ENCODE measurements at places on chromosomes 16 and 17.

GRCh38 chr17:21193031-21193430, 20.9 kb downstream of the TMEM11 start:
- no peak for DNase-seq

DNA sequence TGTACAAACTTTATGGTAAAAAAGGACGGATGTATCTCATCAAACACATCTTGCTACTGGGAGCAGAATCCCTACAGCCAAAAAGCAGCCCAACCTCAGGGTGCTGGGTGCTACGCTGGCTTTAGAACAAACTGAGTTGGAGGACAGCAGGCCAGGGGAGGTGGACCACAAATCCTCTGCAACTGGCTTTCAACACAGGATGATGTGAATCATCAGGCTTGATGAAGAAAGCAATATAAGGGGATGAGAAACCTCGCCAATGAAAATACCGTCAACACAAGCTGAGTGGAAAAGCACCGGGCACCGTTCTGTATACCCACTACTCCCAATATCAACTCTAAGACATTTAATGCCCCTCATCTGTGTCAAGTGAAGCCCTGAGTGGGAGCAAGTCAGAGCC, 14.3 kb downstream of the HBQ1 start:
- DNase-seq: no peak

GRCh38 chr17:9200699-9201359, 179.5 kb downstream of the NTN1 start:
- no peak for DNase-seq

GRCh38 chr17:65901394-65901793, 290.5 kb downstream of the CEP112 start:
- no peak for DNase-seq

DNA sequence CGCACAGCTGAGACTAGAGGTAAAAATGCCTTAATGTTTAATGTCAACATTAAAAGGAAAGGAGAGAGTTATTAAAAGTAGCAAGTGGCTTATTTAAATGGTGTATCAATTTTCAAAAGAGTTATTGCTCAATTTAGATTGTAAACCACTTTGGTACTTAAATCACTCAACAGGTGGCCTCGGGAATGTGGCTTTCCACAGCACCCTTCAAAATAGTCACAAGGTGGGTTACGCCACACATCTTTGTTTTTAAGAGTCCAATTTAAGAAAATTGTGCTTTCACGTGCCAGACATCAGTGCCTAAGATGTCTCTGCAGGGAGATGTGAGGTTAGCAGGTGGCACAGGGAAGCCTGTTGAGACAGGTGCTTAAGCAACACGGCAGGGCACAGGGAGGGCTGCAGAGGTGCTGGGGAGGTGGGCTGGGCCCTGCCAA, 27.5 kb upstream of the ADCY7 start:
- no peak for DNase-seq

DNA sequence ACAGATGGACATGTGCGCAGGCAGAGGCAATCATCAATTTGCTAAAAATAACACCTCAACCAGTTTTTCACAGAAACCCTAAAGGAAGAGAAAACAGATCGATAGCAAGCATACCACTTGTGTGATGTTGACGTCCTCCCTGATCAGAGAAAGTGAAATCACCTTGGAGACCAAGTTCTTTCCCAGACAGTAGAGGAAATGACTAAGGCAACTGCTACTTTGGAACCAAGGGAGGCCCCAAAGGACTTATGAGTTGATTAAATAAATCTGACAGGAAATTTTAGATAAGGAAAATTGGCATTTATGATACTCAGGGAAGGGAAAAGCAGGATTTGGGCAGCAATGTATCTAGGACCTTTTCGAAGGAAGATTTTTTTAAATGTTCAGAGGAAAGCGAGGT, 267.1 kb upstream of the ASIC2 start:
- DNase-seq: no peak

GRCh38 chr16:87712184-87712762, 53.5 kb downstream of the KLHDC4 start:
- no peak for DNase-seq

GRCh38 chr17:55266051-55266957, 1.5 kb downstream of the HLF start:
- DNase-seq: no peak

GRCh38 chr17:1764284-1764683, 2.4 kb downstream of the SERPINF1 start:
- peak; percentile 2 for DNase-seq
